ENCODE measurements at places on chromosomes 2 and 18.

GRCh38 chr18:35854095-35854494 lies 118.4 kb upstream of the RMP24 start:
- DNase-seq = no peak

- DNase-seq = no peak
Observed at GRCh38 chr2:229849073-229849472, 72.7 kb downstream of the TRIP12 start.

- peak; percentile 31 for DNase-seq
Observed at GRCh38 chr2:10342245-10342951, 39.7 kb downstream of the HPCAL1 start.

DNA sequence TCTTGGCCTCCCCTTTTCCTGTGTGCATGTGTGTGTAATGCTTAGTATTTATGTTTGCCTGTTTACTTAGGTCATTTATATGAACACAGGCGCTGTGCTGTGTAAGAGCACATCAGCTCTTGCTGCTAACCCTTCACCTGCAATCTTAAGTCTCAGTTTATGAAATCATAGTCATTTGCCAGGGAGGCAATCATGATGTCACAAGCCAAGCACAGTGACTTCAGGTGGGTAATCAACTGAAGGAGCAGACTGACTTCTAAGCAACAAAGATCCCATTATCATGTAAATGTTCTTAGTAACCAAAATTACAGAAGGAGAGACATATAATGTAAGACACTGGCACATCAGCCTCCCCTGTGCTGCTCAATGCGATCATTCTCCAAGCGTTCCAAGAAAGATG lies 386.3 kb upstream of the MEIS1 start:
- no peak for DNase-seq

- DNase-seq = no peak
Observed at GRCh38 chr2:30627151-30627550, 180.1 kb downstream of the CAPN13 start.

DNA sequence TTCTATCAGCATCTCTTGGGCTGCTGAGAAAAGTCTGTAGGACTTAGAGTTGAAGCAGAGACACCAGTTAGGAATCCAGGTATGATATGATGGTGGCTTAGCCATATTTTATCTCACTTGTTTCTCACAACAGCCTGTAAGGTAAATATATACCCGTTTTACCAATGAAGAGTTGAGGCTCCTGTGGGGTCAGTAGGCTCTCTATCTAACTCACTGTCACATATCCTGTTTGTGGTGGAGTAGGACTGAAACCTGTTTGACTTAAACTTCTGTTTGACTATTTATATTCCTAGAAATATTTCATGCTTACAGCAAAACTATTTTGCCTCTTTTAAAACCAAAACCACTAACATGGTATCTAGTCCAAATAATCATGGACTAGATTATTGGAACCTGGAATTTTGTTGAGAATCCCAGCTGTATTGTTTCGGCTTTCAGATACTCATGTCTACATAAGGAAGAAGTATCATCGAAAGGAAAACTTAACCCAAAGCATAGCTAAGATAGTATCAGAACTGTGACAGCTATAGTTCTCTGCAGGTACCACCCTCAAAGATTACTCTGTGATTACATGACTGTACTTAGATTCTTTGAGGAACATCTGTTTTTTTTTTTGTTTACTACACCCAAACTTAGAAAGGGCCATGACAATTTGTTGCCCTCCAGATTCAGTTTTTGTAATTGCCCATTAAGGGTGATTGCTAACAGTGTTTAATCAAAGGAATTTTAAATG lies 216.1 kb upstream of the THUMPD2 start:
- no peak for DNase-seq

GRCh38 chr2:229910832-229911412 lies 10.9 kb downstream of the TRIP12 start:
- no peak for DNase-seq

- DNase-seq = no peak
Observed at GRCh38 chr2:144011098-144011497, 508.8 kb downstream of the ZEB2 start.

- no peak for DNase-seq
Observed at GRCh38 chr18:35500113-35500512, 2.4 kb upstream of the INO80C start.

GRCh38 chr2:60438653-60439052 lies 114.8 kb downstream of the BCL11A start:
- DNase-seq = no peak

DNA sequence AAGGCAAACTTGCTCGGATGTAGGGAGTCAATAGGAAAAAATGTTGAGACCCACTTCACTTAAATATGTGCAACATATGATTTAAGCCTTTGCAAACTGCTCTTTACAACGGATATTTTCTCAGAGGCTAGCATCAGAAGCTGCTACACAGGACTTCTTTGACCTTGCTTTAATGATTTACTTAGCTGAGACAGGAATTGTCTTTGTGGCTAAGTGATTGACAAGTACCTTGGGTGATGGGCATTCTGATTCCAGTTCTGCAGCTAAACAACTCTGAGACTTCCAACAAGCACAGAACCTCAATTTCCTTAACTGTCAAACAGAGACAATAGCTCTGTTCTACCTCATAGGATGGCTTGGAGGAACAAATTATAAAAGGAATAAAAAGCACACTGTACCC lies 150.2 kb downstream of the NCKAP5 start:
- no peak for DNase-seq

DNA sequence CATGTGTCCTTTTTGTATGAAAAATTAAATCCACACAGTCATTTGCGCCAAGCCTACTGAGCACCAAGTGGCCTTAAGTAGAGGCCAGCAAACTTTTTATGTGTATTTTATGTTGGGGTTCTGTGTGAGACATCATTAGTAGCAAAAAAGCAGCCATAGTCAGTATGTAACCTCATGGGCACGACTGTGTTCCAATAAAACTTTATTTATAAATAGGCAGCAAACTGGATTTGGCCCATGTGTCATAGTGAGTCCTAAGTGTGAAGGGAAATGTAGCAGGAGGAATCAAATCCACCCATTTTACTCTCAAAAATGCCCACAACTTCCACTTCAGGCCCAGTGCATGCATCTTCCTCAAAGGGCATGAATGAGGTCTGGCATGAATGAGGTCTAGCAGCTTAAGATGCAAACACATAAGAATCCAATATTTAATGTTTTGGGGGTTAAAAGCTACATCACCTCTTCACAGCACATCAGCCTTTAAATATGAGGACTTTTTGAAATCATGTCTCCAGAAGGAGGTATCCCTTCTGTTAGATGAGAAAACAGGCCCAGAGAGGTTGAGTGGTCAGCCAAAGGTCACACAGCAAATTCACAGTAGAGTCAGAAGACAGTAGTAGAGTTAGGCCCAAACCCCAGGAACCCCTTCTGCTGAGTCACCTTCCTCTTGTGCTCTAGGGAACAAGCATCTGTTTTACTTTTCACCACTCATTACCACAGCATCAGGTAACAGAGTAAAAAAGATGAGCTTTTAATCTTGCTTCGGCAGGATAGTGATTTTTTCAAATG lies 45.6 kb downstream of the MREG start:
- no peak for DNase-seq

DNA sequence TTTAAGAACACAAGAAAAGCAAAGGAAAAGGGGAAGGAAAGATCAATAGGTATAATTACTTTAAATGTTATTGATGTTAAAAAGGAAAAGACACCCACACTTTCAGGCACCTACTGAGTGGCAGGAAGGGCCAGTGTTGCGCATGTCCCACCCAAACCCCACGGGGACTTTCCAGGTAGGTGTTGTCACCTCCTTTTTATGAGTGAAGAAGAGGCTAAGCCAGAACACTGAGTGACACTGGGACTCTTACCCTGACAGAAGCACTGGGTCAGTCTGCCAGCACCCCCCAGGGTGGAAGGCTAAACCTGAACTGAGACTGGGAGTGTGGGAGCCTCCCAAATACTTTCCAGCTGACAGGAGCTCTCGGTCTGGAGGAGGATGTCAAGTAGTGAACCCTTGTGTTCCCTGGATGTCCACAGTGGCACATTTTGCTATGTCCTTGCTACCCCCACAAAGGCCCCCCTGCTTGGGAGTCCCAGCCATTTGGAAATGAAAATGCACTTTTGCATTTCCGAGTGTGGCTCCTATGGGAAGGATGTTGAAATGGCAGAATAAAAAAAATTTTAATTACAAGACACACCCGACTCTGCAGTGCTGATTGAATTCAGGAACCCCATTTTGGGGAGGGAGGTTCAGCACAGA lies 90.9 kb upstream of the SMAD2 start:
- DNase-seq = no peak

DNA sequence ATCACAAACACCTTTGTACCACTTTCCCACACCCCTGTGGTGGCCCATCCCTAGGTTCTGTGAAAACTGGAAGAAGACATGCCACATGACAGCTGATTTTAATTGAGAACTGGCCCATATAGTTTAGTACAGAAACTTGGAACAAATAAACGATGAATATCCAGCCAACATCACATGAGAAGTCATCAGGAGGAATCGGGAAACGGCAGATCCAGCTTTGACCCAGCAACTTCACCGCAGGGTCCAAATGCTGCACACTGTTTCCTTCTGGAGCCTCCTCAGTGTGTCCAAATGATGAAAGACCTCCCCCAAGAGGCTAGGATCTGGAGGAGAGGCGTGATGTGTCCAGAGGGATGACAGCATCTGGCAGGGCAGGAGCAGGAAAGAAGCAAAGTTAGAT lies 75.5 kb downstream of the COPS8 start:
- DNase-seq = no peak

DNA sequence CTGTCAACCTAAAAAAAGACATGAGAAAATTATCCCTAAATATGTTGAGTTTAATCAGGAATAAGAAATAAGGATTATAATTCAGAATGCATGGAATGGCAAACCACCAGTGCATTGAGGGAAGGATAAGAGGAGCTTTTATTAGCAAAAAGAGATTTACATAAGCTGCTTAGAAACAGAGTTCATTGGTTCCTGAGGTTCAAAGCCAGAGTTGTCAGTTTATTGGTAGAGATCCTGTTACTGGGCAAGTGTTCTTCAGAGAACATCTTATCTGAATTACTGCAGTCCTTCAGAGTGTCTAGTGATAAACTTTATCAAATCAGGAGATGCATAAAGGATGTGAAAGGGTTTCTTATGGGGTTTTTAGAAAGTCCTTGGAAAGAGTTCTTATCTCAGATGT lies 76.0 kb upstream of the MEX3C start:
- DNase-seq = no peak

GRCh38 chr2:58241546-58241864 lies 380 bp upstream of the FANCL start:
- no peak for DNase-seq

DNA sequence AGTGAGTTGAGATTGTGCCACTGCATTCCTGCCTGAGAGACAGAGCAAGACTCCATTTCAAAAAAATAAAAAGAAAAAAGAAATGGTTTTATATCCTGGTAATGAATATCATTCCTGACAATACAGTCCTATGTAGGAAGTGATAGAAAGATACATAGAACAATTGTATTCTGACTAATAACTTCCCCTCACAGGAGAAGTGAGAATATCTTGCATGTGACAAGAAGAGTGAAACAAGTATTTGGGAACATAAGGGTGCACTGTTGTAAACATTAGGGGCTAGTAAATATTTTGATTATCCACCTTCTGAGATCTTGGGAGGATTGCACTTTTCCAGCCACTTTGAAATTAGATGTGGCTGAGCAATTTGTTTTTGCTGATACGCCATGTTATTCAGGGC lies 40.7 kb downstream of the KLHL14 start:
- no peak for DNase-seq

DNA sequence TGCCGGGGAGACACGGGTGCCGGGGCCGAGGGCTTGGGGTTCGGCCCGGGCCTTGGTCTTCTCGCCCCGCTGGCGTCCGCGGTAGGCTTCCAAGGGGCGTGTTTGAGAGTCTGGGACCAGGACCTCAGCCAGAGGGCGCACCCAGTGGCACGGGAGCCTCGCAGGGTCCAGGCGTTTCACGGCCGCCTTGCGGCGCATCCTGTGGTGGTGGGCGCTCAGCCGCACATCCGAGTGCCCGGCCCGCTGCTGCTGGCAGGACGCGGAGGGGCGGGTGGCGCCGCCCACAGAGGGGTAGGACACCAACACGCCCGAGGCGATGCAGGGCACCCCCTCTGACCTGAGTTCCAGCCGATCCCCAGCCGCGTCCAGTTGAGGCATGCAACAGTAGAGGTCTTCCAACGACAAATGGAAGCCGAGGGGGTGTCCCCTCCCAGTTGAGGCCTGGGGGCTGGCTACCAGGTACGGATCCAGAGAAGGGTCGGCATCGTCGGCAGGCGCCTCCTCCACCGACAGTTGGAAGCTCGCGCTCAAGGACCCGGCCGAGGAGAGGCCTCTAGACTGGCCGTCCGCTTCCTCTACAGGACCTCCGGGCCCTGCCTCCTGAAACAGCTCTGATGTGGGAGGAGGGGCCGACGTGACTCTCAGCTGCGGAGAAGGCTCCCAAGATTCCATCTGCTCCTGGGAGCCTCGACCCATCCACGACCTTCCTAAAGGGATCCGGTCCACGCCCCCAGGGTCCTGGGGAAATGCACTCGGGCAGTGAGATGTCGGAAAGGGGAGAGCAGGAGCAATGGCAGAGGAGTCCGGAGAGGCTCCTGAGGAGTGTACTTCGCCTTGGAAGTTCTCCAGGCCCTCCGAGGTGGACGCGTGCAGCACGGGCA lies 6.3 kb downstream of the C2orf81 start:
- DNase-seq = no peak

GRCh38 chr2:117562654-117563053 lies 251.8 kb upstream of the DDX18 start:
- no peak for DNase-seq

DNA sequence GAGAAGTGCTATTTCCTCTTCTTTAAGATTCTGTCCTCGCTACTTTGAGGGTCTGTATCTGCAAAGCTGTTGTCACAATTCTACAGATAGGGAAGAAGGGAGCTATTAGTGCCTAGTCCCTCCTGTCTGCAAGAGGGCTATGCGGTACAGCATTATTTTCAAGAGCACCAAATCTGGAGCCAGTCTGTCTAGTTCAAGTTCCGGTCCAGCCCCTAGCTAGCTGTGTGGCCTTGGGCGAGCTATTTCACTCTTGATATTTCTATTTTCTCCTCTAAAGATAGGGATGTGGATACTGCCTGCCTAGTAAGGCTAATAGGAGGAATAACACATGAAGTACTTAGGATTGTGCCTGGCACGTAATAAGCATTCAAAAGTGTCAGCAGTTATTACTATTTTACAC lies 272.4 kb downstream of the KCNE4 start:
- DNase-seq = no peak

DNA sequence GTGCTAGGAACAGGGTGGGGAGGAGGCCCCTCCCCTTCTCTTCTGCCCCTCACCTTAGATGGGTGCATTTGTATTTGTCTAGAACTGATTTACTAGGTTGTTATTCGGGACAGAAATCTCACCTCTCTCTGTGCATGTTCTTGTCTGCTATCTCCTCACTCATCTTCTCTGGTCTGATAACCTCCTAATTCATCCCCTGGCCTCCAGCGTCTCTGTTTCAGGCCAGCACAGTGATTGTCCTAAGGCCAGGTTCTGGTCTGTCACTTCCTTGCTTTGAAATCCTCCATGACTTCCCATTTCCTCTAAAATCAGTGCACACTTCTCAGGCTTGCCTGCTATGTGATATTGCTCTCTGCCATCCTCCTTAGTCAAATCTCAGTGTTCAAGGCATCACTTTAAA lies 58.4 kb downstream of the CELF4 start:
- no peak for DNase-seq

Data from NCI-H446 treated with DMSO at 0.1 percent for 48 hours (cell line).